Epithelial cell of prostate (primary cell): ENCODE measurements at places on chromosomes 3 and 15.

- no peak for DNase-seq
Measured at GRCh38 chr3:144187531-144188210, 216.0 kb downstream of the DIPK2A start.

GRCh38 chr3:2153053-2153452, 54.4 kb downstream of the CNTN4 start:
- no peak for DNase-seq

- no peak for DNase-seq
Measured at GRCh38 chr3:70053293-70053692, 53.8 kb downstream of the SAMMSON start.

GRCh38 chr3:127532561-127533203, 57.9 kb downstream of the TPRA1 start:
- DNase-seq: no peak

- DNase-seq: no peak
Measured at GRCh38 chr3:32117320-32117719, 10.9 kb downstream of the GPD1L start.

- DNase-seq: no peak
Measured at GRCh38 chr15:64092864-64093626, 593 bp downstream of the CIAO2A start.

DNA sequence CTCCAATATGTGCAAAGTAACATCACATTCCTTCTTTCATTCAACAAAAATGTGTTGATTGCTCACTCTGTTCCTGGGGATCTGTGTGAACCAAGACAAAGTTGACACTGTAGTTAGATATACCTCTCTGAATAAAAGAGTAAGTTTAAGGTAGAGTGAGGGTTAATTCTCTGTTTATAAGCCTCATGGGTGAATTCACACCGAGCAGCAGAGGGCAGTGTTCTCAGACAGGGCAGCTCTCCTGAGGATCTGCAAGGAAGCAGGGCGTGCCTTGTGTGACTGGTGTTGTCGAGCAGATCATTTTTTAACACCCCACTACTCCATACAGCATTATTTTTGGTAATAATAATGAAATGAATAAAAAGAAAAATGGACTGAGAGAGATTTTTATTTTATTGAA, 34.4 kb downstream of the PAQR9 start:
- no peak for DNase-seq

GRCh38 chr15:100762289-100762688, 117.3 kb upstream of the ALDH1A3 start:
- DNase-seq: no peak

DNA sequence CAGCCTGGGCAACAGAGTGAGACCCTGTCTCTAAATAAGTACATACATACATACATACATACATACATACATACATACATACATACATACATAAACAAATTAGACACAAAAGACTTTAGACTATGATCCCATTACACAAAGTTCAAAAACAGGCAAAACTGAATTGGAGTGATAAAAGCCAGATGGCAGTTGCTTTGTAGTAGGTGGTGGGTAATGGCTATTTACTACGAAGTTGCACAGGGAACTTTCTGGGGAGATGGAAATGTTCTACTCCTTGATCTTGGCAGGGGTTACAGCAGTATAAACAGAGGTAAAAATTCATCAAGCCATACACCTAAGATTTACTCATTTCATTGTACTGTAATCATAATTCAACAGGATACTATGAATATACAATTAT, 63.7 kb upstream of the HRH1 start:
- DNase-seq: no peak

- no peak for DNase-seq
Measured at GRCh38 chr15:90915216-90915807, 12.2 kb downstream of the MAN2A2 start.

DNA sequence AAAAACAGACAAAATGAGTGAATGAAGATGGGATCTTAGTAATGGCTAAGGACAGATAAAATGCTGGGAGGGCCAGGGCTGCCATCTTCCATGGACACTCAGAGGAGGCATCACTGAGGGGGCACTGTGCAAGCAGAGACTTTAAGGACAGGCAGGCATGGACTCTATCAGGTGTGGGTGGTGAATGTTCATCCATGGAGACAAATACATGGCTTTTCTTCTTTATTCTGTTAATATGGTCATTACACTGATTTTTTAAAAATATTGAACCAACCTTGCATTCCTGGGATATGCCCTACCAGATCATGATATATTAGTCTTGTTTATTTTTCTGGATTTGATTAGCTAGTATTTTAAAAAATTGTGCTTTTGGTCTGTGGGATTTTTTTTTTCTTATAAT, 12.2 kb downstream of the NUP210 start:
- DNase-seq: no peak

DNA sequence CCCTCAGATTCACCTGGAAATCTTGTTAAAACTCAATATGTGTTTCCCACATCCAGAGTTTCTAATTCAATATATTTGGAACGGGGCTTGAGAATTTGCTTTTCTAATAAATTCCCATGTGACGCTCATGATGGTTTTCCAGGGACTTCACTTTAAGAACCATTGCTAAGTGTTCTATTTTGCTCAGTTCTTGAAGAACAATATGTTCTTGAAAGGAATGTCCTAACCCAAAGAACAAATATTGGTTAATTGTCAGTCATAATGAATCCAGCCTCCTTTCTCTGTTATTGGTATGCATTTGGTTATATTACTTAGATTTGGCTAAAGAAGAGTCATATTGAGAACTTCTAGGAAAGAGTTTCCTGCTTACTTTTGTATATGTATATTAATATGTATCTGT, 4.4 kb upstream of the PLSCR2 start:
- DNase-seq: no peak

DNA sequence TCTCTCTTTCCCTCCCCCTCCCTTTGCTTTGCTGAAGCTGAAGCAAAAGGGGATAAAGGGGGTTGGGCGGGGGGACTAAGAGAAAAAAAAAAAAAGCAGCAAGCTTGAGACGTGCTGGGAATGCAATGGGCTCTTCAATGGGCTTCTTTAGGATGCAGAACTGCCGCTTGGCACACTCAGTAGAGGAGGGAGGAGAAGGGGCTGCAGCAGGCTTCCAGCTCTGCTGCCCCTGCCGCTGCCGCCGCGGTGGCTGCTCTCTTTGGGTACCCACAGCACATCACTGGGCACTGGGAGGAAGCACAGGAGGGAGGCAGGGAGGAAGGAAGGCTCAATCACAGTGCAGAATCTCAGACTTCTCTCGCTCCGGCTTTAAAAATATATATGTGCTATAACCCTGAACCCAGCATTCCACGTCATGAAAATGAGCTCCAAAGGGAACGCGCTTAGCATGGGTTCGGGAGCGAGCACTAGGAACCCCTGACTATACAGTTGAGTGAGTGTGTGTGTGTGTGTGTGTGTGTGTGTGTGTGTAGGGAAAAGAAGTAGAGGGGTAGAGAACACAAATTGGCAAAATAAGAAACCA, 3.5 kb downstream of the SLITRK3 start:
- DNase-seq: no peak
